ENCODE measurements at places on chromosomes 1 and 21.

- DNase-seq = no peak
Measured at GRCh38 chr1:247077876-247078257, 744 bp downstream of the ZNF670 start.

DNA sequence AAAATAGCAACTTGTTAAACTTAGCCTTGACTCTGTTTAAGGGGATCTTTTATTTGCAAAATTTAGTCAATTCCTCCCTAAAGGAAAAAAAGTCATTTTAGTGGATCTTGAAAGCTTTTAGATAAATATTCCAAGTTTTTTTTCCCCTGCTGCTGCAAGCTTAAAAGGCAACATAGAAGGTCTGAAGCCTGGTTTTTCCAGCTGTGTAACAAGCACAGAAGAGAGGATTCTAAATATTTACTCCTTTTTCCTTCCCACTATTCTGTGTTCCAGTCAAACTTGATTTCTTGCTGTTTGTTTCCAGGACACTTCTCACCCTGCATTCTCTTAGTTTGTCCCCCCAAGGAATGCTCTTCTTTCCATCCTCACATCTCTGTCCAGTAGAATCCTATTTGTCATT is 86.7 kb downstream of the NFIA start:
- no peak for DNase-seq

DNA sequence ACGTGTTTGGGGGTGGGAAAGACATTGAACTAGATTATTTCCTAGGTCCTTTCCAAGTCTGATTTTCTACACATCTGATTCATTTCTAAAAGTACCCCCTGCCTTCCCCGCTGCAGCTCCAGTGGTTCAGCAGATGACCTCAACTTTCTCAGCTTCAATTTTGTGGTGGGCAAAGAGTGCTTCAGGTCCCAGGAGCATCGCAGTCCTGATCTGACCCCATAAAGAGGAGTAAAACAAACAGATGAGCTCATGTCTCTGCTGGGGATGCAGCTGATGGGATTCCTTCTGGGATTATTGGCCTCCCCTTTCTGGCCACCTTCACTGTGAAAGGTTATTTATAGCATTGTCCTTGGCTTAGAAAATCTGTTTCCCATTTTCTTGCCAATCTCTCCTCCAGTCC is 337.0 kb upstream of the PLXNA2 start:
- no peak for DNase-seq

GRCh38 chr1:112169517-112169916 is 180.0 kb upstream of the KCND3 start:
- no peak for DNase-seq

- DNase-seq = no peak
Measured at GRCh38 chr21:16002874-16003466, 273.2 kb downstream of the USP25 start.

- no peak for DNase-seq
Measured at GRCh38 chr1:30111431-30111830, 612.0 kb downstream of the MATN1 start.

GRCh38 chr1:20551945-20552727 is at the start of gene FAM43B:
Gene FAM43B, plus strand, starts transcription at chr1:20552573. Its CDS starts 401 bp downstream, at chr1:20552974.
- DNase-seq = no peak

DNA sequence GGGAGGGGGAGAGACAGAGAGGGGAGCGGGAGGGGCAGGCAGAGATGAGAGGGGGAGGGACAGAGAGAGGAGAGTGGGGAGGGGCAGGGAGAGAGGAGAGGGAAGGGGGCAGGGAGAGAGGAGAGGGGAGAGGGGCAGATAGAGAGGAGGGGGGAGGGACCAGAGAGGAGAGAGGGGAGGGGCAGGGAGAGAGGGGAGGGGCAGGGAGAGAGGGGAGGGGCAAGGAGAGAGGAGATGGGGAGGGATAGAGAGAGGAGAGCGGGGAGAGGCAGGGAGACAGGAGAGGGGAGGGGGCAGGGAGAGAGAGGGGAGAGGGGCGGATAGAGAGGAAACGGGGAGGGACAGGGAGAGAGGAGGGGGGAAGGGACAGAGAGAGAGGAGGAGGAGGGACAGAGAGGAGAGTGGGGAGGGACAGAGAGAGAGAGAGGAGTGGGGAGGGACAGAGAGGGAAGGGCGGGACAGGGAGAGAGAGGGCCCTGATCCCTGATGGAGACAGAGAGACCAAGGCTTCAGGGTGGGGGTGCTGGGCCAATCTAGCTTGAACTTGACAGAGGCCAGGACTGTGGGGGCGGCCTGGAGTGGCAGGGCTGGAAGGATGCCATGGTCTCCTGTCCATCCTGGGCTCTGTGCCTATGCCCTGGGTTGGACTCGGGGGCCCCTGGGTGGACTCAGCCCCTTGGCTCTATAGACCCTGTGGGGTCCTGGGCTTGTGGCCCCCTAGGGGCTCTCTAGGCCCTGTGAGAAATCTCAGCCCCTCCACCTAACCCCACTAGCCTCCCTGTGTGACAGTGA is 43.6 kb downstream of the DMRTB1 start:
- DNase-seq = no peak
